NCI-H1092 (cell line): ENCODE measurements at places on chromosomes 3 and 15.

- DNase-seq, result no peak
Measured at GRCh38 chr3:47128137-47128536, 35.8 kb downstream of the SETD2 start.

- DNase-seq, result no peak
Measured at GRCh38 chr3:43417133-43417532, 130.8 kb downstream of the SNRK start.

DNA sequence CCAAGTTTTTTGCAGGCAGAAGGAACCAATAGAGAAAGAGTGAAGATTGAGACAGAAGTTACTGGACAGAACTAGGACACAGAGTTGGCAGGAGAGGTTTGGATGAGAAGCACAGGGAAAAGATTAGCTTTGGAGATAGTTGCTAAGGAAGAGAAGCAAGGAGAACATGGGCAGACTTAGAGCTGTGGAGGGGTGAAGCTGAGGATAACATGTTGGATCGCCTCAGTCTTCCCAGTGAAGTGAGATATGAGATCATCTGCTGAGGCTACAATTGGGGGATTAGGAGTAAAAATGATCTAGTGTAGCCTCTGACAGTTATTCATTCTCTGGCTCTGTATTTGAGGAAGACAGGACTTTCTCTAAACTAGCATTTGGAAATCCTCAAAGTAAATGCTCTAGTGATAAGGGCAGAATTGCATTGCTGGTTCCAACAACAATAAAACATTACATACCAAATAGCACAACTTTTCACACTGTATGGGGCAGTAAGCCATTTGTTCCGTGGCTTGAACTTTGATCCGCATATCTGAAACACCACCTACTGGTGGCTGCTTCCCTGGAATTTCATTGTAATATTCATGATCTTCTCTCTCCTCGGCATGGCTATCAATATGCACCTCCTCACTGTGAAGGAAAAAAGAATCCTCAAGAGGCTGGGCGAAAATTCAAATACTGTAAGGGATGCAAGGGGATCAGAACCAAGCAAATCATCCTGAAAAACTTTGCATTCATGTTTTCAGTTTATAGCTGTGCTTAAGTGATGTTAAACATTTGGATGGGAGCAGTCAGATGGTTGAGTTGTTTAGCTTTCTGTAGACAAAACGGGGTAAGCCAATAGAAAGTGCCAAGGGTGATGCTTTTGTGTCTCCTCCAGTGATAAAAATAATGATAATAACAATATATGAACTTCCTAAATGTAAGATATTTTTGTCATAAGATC, 22.2 kb upstream of the EID1 start:
- DNase-seq, result no peak

- DNase-seq, result no peak
Measured at GRCh38 chr3:64970634-64971033, 282.8 kb upstream of the ADAMTS9 start.

- DNase-seq, result no peak
Measured at GRCh38 chr3:140085001-140085400, 150.0 kb downstream of the CLSTN2 start.

DNA sequence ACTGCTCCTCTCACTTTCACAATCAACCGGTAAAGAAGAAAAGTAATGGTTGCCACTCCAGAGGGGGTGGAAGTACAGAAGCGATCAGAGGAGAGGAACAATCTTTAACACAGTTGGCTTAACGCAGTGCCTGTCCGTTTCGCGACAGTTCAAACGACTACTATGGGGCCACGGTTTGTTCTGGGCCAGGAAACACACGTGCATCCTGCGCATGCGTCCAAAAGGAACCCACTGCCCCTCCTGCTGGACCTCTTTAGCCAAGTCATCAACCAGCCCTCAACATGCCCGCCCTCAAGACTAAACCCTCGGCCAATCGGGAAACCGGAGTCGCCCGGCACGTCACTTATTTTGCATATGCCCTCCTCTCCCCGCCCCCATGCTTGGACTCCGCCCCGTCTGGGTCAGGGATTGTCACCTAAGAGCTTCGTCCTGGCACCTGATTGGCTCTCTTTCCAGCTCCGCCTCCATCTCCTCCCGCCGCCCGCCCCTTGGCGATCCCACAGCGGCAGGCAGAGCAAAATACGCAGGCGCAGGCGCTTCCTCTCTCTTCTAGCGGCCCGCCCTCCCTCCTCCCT, 345 bp upstream of the CDV3 start:
- DNase-seq, result no peak

DNA sequence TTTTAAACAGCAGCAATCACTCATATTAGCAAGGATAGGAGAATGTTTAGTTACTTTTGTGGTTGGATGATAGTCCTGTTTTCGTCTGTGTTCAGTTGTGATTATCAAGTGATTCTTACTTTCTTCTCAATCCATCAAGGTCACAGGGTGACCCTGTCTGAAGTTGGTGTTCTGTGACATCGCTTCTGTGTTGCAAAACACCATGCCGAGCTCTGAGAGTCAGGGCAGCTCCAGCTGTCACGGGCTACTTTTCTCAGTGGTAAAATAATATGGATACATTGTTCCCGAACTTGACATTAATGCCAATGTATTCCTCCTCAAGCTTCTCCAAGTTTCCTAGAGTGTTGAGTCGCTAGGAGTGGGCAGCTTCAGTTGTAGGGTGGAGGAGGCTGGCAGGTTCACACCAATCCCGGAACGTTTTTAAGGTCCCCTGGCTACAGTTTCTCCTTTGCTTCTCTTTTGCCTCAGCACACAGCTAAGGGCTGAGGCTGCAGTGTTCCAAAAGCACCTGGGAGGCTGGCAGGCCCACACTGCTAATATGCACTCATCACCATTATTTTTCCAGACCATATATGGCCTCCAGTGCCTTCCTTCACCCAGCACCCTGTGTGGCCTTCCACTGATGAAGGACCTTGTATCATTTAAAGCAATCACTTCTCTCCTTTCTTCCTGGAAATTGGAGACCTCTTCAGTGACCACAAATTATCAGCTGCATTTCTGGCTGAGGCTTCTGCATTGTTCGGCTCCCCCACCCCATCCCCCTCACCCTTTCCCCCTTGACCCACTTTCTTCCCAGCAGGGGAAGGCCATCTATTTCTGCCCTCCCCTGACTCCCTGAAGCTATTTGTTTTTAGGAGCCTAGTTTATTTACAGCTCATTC, 25.8 kb downstream of the COLQ start:
- DNase-seq, result peak; percentile 18

- DNase-seq, result no peak
Measured at GRCh38 chr15:65329984-65330735, 25.7 kb downstream of the RNU5B-1 start.

- DNase-seq, result peak; percentile 61
Measured at GRCh38 chr3:64150623-64151207, 74.6 kb downstream of the PRICKLE2 start.

DNA sequence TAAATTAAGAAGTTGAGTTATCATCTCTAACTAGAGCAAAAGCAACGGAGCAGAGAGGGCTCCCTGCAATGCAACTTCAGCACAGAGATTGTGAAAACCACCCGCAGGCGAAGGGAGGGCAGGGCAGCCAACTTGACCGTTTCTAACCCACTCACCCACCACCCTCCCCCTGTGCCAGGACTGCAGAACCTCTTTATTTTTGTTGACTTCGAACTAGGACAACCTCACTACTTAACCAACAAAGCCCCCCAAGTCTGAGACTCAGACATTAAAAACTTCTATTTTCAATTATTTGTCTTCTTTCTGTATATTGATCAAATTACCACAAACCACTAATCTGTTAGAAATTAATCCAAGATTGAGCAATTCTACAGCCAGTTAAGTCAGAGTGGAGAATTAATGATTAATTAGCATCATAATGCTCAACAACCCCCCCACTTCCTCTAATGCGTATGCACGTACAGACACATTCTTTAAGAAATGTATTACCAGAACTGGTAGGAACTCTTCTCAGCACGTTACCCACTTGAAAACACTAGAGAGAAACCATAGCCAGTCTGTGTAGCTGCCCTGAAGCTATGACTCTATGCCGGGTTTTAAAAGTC, 2.0 kb downstream of the MGLL start:
- DNase-seq, result no peak

DNA sequence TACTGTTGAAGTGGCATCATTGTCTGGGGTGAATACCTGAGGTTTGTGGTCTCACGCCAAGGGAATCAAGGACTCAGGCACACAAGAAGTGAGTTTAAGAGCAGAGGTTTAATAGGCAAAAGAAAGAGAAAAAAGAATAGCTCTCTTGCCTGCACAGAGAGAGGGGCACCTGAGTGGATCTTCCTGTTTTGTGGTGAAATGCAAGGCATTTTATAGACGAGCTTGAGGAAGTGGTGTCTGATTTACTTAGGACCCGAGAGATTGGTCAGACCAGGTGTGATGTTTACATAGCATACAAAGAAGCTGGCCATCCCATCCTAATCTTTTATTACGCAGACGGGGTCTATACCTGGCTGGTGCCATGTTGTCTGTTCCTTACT, 13.2 kb downstream of the CCR5 start:
- DNase-seq, result no peak

DNA sequence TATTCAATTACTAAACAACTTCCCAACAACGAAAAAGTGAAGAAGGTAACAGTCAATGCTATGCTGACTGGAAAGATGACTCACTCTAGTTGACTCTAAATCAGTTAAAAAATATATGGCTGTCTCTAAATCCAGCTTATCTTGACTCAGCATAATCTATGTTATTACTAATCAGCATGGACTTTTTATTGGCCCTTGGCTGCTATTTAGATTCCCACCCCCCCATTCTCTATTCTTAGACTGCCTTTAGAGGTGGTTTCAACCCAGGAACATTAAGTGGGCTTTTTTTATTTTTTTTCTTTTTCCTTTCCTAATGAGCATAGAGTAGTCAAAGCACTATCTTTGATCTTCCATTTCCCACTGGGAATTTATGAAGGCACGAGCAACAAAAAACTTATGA, 1.9 kb downstream of the PCOLCE2 start:
- DNase-seq, result no peak

GRCh38 chr15:69820819-69821218, 276.9 kb downstream of the TLE3 start:
- DNase-seq, result no peak

DNA sequence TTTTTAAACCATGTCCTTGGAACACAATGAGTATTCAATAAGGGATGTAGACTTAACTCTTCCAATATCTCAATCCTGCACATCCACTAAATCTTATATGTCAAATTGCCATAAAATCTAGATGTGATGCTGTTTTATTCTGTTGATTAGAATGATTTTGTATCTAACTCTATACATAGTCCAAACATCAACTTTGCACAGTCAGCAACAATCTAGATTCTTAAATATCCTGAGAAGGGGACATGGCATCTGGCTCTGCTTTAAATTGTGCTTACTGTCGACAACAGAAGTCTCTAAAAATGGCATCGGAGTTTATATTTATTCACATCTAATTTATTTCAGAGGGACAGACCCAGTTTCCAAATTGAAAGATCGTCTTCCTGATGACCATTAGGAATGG, 276.2 kb downstream of the GAP43 start:
- DNase-seq, result no peak

DNA sequence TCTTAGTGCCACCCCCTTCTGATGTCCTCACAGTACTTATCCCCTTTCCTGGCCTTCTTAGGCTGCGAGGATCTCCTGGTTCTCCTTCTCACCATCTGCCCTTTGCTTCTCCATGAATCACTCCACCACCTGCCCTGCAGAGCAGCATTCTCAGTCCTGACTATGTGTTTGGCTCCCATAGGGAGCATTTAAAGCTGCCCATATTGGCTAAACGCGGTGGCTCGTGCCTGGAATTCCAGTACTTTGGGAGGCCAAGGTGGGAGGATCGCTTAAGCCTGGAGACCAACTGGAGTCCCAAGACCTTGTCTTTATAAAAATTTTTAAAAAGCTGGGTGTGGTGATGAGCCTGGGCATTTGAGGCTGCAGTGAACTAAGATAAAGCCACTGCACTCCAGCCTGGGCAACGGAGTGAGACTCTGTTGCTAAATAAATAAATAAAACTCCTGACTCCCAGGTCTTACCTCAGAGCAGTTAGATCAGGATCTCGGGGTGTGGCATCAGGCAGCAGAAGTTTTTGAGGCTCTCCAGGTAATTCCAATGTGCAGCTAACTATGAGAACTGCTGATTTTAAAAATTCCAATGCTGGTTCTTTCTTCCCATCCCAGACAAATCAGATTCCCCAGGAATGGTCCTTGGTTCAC, 36.2 kb upstream of the TLE3 start:
- no peak for DNase-seq

GRCh38 chr3:53806182-53807116, 39.8 kb downstream of the CHDH start:
- DNase-seq, result no peak

DNA sequence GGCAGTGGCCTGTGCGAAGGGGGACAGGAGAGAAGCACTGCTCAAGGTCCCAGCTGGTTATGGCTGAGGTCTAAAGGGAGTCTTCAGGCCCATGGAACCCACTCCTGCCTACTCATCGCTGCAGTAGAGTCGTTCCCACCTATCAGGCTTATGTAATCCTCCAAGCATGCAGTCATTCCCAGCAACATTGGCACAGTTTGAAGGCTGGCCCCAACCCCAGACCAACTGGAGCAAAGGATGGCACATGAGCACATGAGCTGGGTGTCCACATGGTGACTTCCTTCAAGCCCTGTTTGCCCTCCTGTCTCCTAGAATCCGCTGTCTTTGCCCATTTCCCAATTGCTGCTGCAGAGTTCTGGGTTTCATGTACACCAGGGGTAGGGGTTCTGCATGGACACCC, 60.5 kb upstream of the FGD5 start:
- DNase-seq, result no peak

GRCh38 chr3:171948674-171949073, 90.7 kb upstream of the FNDC3B start:
- DNase-seq, result no peak

GRCh38 chr3:70919661-70920060, 607.2 kb upstream of the MDFIC2 start:
- no peak for DNase-seq

- DNase-seq, result no peak
Measured at GRCh38 chr15:93671387-93671943, 559.9 kb upstream of the MCTP2 start.

DNA sequence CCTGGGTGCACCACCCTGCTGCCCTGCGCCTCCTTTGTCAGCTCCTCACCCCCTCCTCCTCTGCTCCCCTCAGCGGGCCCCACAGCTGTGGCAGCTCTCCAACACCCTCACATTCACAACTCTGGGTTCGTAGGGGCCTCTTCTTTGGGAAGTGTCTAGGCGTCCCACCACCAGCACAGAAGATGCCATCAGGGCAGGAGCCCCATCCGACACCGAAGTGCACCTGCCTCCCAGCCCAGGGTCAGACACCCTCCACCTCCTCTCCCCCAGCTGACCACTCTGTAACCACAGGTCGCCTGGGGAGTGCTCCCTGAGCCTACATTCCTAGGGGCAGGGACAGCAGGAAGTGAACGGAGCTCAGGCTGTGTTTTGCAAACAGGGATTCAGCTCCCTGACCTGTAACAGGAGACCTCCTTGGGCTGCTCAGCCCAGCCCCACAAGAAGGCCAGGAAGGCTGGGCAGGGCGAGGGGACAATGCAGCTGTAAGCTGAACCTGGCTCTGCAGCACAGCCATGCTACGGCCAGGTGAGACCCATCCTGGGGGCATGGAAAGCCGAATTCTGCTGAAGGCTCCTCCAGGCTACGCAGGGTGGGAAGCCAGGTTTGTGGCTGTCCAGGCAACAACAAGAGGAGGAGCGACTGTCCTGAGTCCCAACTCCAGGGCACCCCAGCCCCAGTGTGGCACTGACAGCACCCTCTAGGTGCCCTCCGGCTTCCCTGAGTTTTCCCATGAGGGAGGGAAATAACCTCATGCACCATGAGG, 269.0 kb downstream of the GOLGA6L6 start:
- no peak for DNase-seq
